ENCODE measurements at places on chromosomes 2 and 18. TPM values are rescaled to one million over a fixed set of nuclear protein-coding genes. Genes with fewer than 3 reads are reported as not detected.

- no peak for DNase-seq
Observed at GRCh38 chr2:117875786-117876185, 61.3 kb downstream of the DDX18 start.

GRCh38 chr2:133553251-133553650 is 15.0 kb downstream of the NCKAP5 start:
- no peak for DNase-seq

- no peak for DNase-seq
Observed at GRCh38 chr18:41576643-41577042, 378.4 kb upstream of the PIK3C3 start.

SERPINB12 gene
- polyA plus RNA-seq = not detected

DNA sequence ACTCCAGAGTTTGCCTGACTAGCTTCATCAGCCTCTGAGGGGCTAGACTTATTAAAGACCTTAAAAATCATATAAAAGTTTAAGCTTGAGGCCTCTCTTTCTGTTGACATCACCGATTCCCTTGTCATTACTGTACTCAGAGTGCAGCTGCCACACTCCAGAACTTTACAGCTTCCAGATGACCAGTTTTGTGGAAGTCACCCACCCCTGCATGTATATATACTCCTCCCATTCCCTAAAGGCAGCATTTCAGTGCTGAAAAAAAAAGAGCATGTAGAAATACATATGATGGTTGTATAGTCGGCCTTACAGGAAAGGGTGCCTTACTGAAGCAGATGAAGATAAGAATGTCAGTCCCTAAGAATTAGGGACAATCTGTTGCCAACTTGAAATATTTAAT is 117.3 kb downstream of the FEZ2 start:
- no peak for DNase-seq

PLCD4 gene
- polyA plus RNA-seq = 0.21 TPM

DNA sequence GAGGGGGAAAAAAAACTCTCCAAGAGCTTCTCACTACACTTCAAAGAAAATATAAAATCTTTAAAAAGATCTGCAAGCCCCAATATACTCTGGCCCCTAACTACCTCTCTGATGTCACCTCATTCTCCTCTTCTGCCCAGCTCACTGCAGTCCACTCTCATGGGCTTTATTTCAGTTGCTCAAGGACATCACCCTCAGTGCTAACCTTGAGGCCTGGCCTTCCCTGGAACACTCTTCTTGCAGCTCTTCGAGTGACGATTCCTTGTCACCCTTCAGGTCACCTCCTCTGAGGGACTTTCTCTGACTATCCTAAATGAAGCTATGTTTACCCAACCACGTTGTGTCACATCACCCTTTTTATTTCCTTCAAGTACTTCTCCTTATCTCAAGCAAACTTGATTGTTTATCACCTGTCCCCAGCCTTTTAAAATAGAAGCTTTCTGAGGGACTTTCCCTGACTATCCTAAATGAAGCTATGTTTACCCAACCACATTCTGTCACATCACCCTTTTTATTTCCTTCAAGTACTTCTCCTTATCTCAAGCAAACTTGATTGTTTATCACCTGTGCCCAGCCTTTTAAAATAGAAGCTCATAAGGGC is 10.4 kb downstream of the RTTN start:
- no peak for DNase-seq

DNA sequence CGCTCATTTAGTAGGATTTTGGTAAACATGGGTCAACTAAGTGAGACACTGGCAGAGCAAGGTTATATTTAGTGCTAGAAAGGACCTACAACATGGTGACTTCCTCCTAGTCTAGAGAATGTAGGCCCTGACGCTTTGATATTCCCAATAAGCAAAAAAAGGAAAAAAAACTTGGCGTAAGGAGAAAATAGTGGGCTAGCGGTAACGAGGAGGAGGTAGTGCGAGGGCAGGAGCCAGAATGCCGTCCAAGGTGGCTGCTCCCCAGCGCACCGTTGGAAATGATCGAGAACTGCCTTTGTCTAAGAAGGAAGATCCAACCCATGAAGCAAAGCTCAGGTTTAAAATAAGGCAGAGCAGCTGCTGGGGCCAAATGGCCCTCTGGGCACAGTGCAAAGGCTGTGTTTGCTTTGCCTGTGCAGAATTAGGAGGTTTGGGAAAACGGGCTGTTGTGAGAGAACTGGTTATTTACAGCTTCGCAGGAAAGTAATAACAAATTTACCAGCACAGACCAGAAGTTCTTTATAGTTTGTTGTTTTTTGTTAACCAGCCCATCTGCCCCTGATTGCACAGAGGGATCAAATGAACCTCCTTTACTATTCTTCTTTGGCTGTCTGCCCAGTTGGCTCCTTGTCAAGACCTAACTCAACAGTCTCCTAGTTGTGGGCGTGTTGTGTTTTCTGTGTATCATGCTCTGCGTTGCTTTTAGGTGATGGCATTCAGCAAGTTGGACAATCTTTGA is 86.6 kb downstream of the ITGB1BP1 start:
- peak; percentile 42 for DNase-seq

DCDC2C gene
- polyA plus RNA-seq = not detected

- DNase-seq = no peak
Observed at GRCh38 chr2:152962446-152962845, 244.0 kb downstream of the ARL6IP6 start.

- DNase-seq = no peak
Observed at GRCh38 chr18:46555213-46555612, 101.8 kb downstream of the LOXHD1 start.

VAMP5 gene
- polyA plus RNA-seq = 99.5 TPM

DNA sequence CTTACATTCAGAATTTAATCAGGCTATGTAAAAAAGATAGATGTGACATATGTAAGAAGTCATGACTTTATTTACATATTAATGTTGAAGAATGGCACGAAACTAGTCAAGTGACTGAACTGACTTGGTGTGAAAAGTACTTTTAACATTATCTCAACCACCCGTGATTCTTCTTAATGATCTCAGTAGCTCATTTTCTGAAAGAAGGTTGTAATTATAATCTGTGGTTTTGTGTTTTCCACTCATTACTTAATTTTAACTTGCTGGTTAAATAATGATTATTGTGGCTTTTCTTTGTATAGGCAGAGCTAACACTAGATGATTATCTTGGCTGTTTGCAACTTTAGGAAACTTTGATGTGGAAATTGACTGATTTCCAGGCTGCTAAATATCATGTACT is 18.5 kb downstream of the KCNJ13 start:
- no peak for DNase-seq

MYL1 gene
- polyA plus RNA-seq = not detected

DNA sequence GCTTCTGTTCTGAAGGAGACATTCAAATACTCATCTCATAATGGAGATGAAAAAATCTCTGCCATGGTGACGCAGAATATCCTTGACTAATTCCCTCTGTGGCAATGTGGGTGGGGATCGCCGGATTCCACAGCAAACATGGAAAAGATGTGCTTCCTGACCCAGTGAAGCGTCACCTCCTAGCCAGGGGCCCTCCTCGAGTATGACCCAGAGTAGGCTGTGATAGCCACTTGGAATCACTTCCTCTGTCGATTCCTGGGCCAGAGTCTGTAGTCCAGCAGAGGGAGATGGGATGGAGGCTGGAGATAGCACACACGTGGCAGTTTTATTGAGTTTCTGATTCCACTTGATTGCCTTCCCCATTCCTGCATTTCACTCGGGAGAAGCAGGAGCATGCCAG is 36.8 kb downstream of the DRC1 start:
- no peak for DNase-seq

CGREF1 gene
- polyA plus RNA-seq = 9.5 TPM

DNA sequence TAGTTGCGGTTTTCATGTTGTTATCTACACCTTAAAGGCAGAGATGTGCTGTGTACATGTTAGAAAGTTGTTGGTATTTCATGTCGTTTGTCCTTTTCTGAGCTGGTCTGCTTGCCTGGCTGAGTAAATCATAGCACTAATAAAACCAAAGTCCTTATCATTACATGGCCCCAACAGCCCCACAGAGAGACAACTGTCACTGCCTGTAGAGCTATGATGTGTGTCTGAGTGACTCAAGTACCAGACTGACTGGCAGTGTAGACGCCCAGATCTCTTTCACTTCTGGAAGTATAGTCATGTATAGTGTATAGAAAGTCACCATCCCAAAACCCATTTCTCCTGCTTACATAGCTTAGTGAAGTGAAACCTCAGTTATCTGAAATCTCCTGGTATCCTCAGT is 4.3 kb downstream of the SOCS6 start:
- no peak for DNase-seq

GRCh38 chr2:37375741-37376288 is 31.4 kb downstream of the QPCT start:
- DNase-seq = no peak

- DNase-seq = no peak
Observed at GRCh38 chr2:161172901-161173540, 12.8 kb downstream of the TANK start.

- DNase-seq = no peak
Observed at GRCh38 chr2:200056105-200056504, 100.7 kb downstream of the MAIP1 start.

GRCh38 chr2:220891405-220891804 is 680.7 kb downstream of the EPHA4 start:
- DNase-seq = no peak

GRCh38 chr2:133525613-133526529 is 42.4 kb downstream of the NCKAP5 start:
- no peak for DNase-seq

DNA sequence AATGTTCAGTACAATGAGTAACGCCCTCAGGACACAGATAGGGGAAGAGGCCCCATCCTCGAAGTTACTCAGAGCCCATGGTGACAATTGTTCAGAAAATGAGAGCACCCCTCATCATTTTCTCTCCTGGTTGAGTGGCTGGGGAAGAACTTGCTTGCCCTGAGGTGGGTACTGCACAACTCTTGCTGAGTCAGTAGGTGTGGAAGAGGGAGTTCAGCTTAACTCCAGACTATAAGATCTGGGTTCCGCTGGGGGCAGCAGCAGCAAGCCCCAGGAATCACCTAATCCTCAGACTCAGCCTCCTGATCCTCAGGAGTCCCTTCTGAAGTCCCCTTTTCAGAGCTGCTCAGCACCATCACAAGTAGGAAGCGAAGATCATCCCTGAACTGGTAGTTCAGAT is 123.7 kb downstream of the PIEZO2 start:
- no peak for DNase-seq

DNA sequence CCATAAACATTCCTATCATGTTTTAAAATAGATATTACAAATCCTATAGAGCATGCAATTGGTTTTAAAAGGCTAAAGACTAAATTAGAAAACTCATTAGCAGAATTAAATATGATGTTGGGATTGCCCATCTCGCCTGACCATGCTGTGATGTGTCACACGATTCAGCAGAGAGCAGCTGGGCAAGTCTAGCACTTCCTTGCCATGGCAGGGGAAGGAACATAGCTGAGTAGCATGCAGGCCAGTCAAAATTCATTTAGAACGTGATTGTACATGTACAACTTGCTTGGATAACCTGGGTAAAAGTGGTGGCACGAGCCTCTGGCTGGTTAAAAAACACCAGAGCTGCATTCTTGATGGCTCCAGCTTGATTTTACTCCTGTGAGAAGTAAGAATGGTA is 81.3 kb downstream of the SCN3A start:
- no peak for DNase-seq

Data from ovary (tissue), 10 donors.